ENCODE measurements at places on chromosomes 5 and 9. TPM values are rescaled to one million over a fixed set of nuclear protein-coding genes. Genes with fewer than 3 reads are reported as not detected.

GRCh38 chr9:89179540-89179894, 899 bp upstream of the SHC3 start:
- no peak for DNase-seq
- peak overlapping the region; percentile 77 for H3K27ac ChIP-seq
- peaks cover 11% of the 10 kb centered on the region for H3K27me3 ChIP-seq

The JADE2 gene
- total RNA-seq = 17.9 TPM

The PCDHGA5 gene
- 9.7 TPM for total RNA-seq

- H3K27ac ChIP-seq = no peak overlapping the region
- no peak for DNase-seq
- H3K4me1 ChIP-seq = no peaks in the 10 kb centered on the region
- no peaks in the 10 kb centered on the region for H3K27me3 ChIP-seq
Measured at GRCh38 chr5:131993676-131994075, 17.8 kb downstream of the ACSL6 start.

The PCDHB10 gene
- 0.69 TPM for total RNA-seq

The PRDM9 gene
- total RNA-seq = not detected

DNA sequence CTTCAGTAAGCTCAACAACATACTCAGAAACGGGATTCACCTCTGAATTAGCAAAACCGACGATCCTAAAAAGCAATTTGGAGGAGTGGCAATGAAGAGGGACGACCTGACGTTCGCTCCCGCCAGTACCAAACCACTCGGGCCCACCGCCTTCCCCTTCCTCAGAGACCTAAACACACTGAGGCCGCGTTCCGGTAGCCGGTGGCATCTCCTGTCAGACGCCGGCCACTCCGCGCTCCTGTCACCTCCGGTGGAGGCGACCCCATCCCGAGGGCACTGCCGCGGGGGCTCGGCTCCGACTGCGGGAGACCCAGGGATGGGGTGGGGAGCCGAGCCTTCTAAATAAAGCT, 617 bp downstream of the PPP6C start:
- no peaks in the 10 kb centered on the region for H3K27me3 ChIP-seq
- H3K4me1 ChIP-seq = peaks cover 47% of the 10 kb centered on the region
- peak overlapping the region; percentile 78 for H3K4me3 ChIP-seq
- H3K27ac ChIP-seq = peak overlapping the region; percentile 91
- no peak for DNase-seq

DNA sequence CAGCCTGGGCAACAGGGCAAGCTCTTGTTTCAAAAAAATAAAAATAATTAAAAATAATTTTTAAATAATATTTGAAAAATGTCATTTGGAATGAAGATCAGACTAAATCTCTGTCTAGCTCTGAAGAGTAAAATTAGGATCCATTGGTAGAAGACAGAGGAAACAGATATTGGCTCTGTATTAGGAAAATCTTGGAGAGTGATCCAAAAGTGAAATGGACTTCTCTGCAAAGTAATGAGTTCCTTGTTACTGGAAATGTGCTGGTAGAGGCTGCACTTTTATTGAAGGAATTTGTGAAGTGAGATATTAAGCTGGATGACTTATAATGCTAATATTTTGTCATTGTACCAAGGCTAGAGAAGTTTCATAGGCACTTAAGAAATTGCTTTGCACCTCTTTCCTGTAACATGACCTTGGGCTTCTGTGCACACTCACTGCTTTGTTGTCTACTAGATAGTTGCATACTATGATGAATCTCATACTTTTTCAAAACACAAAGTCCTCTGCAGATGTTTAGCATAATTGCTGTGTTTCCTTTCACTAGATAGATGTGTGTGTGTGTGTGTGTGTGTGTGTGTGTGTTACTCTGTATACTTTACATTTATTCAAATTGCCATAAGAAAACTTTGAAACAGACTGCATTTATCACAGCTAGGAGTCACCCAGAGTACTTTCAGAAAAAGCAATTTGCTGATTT, 13.1 kb downstream of the THBS4 start:
- DNase-seq = no peak
- no peak overlapping the region for H3K4me3 ChIP-seq
- no peak overlapping the region for H3K27ac ChIP-seq
- H3K36me3 ChIP-seq = peaks cover 7% of the 10 kb centered on the region
- no peaks in the 10 kb centered on the region for H3K27me3 ChIP-seq
- peaks cover 9% of the 10 kb centered on the region for H3K4me1 ChIP-seq

GRCh38 chr9:95807326-95807947, 68.1 kb upstream of the ERCC6L2 start:
- H3K4me1 ChIP-seq = peaks cover 12% of the 10 kb centered on the region
- no peaks in the 10 kb centered on the region for H3K36me3 ChIP-seq
- H3K27ac ChIP-seq = no peak overlapping the region
- no peak for DNase-seq

The RNF208 gene
- 23.7 TPM for total RNA-seq

The TENT4A gene
- total RNA-seq = 11.0 TPM

- no peak for DNase-seq
- H3K4me3 ChIP-seq = no peak overlapping the region
- no peaks in the 10 kb centered on the region for H3K4me1 ChIP-seq
- no peaks in the 10 kb centered on the region for H3K27me3 ChIP-seq
Measured at GRCh38 chr5:67331296-67331925, 134.8 kb upstream of the CD180 start.

DNA sequence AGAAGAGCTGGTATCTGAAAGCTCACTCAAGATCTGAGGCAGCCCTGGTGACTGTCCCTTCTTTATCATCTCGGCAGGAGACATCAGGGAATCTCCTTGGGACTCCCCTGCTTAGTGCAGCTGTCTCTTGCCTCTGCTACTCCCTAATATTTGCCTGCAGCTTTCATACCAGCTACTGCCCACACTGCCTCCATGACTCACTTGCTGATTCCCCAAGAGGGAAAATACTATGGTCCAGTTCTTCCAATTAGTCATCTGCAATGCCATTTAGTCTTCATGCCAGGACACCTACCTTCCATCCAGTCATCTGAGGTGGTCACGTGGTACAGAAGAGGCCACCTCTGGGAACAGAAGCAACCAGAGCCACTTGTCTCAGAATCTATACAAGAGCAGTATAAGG, 270.8 kb downstream of the NTRK2 start:
- H3K27ac ChIP-seq = no peak overlapping the region
- no peaks in the 10 kb centered on the region for H3K27me3 ChIP-seq
- H3K4me1 ChIP-seq = no peaks in the 10 kb centered on the region
- H3K36me3 ChIP-seq = no peaks in the 10 kb centered on the region
- H3K4me3 ChIP-seq = no peak overlapping the region

DNA sequence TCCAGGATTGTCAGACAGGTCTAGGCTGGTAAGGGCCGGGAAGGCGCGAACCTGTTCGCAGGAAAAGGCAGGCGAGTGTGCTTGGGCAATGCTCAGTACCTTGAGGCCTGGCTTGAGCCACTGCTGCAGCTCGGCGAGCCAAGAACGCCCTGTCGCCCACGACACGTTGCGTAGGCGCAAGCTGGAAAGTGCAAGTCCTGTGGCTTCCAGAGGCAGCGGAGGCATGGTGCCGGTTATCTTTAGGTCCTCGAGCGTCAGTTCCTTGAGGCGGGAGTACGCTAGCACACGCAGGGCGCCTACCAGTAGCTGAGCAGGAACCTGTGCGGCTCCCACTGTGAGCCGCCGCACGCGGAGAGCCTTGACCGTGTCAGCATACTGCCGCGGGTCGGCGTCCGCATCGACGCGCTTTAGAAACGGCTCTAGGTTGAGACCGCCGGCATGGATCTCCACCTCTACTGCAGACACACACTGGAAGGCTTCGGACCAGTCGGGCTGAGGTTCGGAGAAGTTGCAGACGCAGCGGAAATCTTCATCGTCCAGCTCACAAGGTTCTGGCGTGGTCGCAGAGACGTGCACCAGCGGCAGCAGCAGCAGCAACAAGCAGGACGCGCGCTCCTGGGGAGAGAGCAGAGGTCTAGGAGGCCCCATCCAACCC, 482 bp downstream of the CD14 start:
- no peaks in the 10 kb centered on the region for H3K36me3 ChIP-seq
- peak; percentile 50 for DNase-seq
- H3K4me3 ChIP-seq = peak overlapping the region; percentile 10
- no peaks in the 10 kb centered on the region for H3K4me1 ChIP-seq
- no peaks in the 10 kb centered on the region for H3K27me3 ChIP-seq
- H3K27ac ChIP-seq = peak overlapping the region; percentile 82

The PCDHGA9 gene
- total RNA-seq = 5.7 TPM

DNA sequence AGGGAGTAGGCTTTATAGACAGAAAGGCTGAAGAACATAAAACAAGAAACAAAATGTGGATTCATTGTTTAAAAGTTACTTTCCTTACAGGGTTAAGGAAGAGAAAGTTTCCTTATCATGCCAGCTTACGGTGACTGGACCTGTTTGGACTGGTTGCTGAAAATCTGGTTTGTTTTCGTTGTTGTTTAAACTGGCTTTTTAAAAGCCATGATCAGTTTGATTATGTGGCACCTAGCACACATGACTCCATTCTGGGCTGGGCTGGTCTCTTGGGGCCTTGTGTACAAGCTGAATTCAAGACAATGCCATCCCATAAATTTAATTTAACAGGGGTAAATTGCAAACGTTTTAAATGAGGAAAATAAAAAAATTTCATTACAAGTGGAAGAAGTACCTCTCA, 18.4 kb upstream of the ZNF474 start:
- no peak overlapping the region for H3K4me3 ChIP-seq
- H3K4me1 ChIP-seq = no peaks in the 10 kb centered on the region
- no peaks in the 10 kb centered on the region for H3K27me3 ChIP-seq
- no peaks in the 10 kb centered on the region for H3K36me3 ChIP-seq
- DNase-seq = no peak

The ARID3C gene
- total RNA-seq = not detected

DNA sequence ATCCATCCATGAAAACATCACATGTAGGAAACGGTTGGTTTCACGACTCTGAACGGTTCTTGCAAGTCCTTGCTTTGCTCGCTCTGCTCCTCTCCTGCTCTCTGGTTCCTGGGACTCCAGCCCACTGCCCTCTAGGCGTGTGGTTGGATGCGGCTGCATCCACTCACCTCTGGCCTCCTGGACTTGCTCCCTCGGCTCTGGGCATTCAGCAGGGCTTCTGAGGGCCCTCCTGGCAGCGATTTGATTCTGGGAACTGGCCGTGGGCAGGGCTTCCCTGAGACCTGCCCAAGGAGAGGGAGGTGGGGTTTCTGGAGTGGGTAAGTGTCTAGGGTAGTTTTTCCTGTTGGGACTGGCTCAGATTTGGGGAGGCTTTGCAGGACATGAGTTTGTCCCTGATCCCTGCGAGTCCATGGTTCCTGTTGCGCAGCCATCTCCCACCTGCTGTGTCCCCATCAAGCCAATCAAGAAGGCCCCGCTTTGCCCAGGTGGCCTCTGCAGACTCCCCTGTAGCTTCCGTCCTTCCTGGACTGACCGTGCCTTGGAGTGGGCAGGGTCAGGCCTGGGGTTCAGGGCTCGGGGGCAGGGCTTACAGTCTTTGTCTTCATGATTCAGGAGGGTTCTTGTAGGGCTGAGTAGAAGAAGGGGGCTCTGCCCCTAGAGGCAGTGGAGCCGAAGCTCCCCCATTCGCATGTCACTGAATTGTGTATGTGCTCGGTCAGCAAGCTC, 192.3 kb downstream of the CACNA1B start:
- H3K27ac ChIP-seq = no peak overlapping the region
- H3K4me3 ChIP-seq = no peak overlapping the region
- no peaks in the 10 kb centered on the region for H3K4me1 ChIP-seq
- no peaks in the 10 kb centered on the region for H3K36me3 ChIP-seq

- H3K27ac ChIP-seq = no peak overlapping the region
- no peaks in the 10 kb centered on the region for H3K36me3 ChIP-seq
- no peak overlapping the region for H3K4me3 ChIP-seq
- no peak for DNase-seq
- peaks cover 5% of the 10 kb centered on the region for H3K4me1 ChIP-seq
Measured at GRCh38 chr9:80061940-80062339, 490.2 kb downstream of the TLE4 start.

DNA sequence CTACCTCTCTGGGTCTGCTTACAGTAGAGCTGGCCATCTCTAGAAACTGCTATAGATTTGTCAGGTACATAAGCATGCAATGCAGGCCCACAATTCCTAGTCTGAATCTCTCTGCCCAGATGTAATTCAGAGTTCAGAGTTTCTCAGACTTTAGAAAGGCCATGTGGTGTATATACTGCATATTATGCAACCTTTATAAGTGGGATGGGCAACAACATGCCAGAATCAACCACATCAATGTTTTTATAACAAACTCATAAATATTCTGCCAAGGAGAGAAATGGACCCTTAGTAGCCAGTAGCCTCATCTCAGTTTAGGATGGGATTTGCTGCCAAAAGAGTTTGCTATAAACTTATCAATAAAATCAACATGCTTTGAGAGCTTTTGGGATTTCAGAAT, 78.8 kb downstream of the SLC1A1 start:
- no peaks in the 10 kb centered on the region for H3K36me3 ChIP-seq
- H3K4me3 ChIP-seq = no peak overlapping the region
- no peak for DNase-seq
- no peaks in the 10 kb centered on the region for H3K27me3 ChIP-seq
- no peaks in the 10 kb centered on the region for H3K4me1 ChIP-seq

DNA sequence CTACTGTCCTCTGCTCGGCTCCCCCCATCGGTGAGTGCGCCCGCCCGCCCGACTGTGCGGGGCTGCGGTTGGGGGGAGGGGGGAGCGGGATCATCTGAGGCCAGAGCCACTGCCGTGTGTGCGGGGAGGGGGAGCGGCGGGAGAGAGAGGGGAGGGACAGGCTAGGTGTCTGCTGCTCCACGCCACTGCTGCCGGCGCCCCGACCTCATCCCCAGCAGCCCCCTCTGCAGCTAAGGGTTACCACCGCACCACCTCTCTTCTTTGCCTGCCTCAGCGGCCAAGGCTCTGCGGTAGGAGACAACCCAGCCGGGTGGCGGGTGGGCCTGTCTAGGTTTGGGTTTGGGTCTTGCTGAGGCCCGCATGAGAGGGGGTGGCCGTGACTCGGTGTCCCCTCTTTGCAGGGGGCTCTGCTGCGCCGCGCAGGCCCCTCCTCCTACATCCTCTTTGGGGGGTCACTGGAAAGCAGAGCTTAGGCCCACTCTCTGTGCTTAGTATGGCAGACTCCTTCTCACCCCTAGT, 670 bp upstream of the PURA start:
- H3K4me1 ChIP-seq = peaks cover 77% of the 10 kb centered on the region
- peak overlapping the region; percentile 74 for H3K27ac ChIP-seq
- H3K27me3 ChIP-seq = no peaks in the 10 kb centered on the region
- H3K4me3 ChIP-seq = peak overlapping the region; percentile 89
- H3K36me3 ChIP-seq = no peaks in the 10 kb centered on the region
- no peak for DNase-seq

The ANKRD34B gene
- not detected for total RNA-seq

The GABRB2 gene
- 0.24 TPM for total RNA-seq
